Amniotic epithelial cell (primary cell): ENCODE measurements at places on chromosomes 6 and 20.

- DNase-seq, result no peak
Observed at GRCh38 chr20:17878069-17878911, 90.3 kb downstream of the SNX5 start.

DNA sequence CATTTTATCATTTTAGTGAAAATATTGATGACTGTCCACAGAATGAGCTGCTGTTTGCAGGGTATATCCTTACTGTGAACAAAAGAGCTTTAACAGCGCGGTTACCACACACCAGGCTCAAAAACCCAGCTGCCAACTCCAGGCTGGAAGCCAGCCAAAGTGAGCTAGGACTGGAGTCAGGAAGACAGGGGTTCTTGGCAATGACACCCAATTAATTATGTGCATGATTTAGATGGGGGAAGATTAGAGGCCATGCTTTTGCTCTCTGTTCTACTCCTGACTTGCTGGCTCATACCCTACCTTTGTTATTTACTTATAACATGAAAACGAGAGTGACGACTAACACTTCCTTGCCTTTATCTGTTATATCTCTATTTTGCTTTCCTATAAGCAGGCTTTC, 128.9 kb upstream of the SHLD1 start:
- peak; percentile 59 for DNase-seq

DNA sequence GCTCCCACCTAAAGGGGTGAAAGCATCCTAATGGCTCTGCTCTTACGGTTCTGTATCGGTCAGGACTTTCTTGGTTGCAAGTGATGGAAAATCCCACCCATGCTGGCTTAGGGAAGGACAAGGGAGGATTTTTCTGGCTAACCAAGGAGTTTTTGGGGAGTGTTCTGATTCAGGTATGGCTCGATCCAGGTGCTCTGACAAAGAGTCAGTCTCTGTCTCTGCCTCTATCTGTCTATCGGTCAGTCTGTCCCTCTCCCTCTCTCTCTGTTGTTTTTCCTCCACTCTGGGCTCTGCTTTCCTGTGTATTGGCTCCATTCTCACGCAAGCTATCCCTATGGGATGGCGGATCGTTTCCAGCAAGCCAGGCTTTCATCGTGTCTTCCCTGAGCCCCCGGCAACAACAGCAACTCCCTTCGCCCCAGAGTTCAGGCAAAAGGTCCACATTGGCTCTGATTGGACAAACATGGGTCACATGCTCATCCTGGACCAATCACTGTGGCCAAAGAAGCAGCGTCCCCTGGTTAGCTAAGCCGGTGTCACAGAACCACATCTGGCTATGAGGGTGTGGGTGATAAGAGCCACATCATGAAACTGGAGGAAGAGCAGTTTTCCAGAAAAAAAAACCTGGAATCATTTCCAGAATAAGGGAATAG, 160.3 kb downstream of the BMP7 start:
- DNase-seq, result no peak

DNA sequence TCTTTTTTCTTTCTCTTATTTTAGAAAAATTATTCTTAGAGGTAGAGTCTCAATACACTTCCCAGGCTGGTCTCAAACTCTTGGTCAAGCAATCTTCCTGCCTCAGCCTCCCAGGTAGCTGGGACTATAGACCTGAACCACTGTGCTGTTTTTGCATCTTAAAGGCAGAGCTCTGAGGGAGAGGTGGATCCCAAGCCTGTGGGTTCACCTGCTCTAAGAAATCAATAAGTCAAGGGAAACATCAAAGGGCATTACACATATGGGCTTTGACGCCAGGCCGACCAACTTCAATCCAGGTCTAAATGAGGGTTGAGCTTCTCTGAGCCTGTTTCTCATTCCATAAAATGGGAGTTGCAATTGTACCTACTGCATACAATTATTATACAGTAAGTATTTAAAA, 223.9 kb downstream of the LY86 start:
- DNase-seq, result no peak

DNA sequence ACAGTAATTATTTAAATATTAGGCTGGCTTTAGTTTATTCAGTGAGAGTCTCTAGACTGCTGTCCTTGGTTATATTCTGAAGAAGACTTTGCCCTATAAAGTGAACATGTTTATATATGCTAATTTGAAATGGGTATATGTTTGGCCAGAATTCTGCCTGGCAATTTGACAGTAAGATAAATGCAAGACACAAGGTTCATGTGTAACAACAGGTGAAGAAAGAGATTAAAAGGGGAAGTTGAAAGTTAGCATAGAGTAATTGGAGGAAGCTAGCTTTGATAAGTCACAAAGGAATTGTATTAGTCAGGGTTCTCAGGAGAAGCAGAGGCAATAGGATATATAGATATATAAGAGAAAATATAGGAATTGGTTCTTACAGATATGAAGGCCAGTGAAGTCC, 191.4 kb downstream of the CENPW start:
- DNase-seq, result no peak

DNA sequence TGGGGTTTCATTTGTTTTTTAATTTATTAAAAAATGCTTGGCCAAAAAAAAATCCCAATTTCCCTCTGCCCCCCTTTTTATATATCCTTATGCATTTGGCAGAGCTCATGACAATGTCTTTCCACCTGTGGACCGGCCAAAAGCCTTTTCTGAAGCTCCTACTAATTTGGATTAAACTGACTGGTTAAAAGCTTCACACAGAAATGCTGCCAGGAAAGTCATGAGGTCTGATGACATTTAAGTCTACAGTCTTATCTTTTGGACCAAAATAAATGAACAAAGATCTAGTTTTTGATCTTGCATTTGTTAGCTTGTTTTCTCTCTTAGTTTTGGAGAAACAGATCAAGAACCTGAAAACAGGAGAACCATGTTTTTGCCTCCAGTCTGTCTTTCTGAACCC, 66.1 kb downstream of the TRMT11 start:
- DNase-seq, result no peak
